ENCODE measurements at places on chromosomes 12 and 14.

DNA sequence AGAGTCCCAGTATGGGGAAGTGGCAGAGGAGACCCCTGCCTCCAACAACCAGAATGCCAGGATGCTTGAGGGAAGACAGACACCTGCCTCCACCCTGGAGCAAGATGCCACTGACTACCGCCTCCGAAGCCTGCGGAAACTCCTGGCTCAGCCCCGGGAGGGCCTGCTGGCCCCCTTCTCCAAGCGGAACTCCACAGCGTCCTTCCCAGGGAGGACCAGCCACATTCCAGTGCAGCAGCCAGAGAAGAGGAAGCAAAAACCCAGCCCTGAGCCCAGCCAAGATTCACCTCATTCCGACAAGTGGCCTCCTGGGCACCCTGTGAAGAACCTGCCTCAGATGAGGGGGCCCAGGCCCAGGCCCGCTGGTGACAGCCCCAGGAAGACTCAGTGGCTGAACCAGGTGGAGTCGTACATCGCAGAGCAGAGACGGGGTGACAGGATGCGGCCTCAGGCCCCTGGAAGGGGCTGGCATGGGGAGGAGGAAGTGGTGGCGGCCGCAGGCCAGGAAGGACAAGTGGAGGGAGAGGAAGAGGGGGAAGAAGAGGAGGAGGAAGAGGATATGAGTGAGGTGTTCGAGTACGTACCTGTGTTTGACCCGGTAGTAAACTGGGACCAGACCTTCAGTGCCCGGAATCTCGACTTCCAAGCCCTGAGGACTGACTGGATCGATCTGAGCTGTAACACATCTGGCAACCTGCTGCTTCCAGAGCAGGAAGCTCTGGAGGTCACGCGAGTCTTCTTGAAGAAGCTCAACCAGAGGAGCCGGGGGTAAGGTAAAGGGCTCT is 93.7 kb downstream of the B4GALNT3 start:
- DNase-seq, result no peak

DNA sequence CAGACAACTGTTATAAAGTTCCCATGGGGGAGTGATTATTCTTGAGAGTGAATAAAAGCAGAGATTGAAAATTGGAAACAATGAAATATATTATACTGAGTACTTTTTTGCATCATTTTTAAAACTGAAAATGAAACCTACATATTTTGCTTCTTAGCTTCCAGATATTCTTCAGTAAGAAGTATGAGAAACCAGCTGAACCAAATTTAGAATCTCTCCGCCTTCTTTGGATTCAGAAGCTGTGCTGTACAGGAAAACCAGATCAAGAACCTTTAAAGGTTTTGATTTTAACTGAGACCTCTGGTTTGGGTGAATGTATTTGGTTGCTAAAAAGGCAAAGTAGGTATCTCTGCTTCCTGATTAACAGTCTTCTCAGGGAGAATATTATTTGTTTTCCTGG is 109.4 kb downstream of the AKAP6 start:
- DNase-seq, result no peak

DNA sequence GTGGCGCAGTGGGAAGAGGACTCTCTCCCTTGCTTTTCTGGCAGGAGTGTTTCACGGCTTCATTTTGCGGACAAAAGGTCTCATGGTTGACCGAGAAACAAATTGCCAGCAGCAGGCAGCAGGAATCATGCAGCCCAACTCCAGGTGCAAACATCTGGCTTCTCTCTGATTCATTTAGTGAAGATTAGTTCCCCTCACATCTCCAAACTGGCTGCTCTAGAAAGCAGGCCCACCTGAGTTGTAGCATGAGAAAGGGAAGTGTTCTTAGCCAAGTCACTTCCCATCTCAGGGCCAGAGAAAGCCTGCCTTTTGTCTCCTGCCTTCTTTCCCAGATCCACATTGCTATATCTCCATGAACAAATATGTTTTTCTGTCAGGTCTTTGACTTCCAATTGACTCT is 120.8 kb upstream of the CCDC196 start:
- no peak for DNase-seq

DNA sequence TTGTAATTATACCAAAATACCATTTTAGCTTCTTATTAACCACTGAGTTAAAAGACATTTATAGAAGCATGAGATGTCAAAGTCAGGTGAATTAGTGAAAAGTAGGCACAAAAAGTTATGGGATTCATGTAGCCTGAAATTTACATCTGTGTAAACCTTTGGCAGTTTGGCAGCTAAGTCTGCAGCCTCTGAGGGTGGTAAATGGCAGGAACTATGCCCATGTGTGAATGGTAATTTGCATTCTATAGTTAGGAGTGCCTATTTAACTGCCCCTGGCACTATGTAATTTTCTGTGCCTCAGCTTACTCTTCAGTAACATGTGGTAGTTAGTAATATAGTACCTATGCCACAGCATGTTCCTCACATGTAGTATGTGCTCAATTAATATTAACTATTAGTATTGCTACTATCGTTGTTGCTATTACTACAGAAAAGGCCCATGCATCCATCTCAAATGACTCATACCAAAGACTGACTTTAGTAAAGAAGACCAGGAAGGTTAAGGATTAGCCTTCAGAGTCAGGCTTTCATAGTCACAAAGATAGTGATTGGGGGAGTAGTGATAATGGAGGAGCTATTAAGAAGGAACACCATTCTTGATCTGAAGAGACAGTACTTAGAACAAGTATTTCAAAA is 258.7 kb upstream of the BTG1 start:
- no peak for DNase-seq

DNA sequence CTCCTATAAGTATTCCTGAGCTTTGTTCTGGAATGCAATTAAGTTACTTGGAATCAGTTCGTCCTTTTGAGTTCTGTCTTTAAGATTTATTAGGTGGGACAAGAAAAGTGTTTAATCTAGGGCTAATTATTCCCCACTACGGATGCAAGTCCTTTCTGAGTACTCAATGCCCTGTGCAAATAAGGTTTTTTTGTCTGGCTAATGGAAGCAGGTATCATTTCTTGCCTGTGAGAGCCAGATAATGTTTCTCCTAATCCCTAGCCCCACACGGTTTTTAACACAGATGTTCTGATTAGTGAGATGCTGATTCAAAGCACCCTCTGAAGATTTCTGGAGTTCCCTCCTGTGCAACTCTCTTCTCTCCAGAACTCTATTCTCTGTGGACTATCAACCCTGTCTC is 296.6 kb upstream of the PRICKLE1 start:
- DNase-seq, result no peak

GRCh38 chr12:51390891-51391282 is 319 bp downstream of the GALNT6 start:
- DNase-seq, result no peak

DNA sequence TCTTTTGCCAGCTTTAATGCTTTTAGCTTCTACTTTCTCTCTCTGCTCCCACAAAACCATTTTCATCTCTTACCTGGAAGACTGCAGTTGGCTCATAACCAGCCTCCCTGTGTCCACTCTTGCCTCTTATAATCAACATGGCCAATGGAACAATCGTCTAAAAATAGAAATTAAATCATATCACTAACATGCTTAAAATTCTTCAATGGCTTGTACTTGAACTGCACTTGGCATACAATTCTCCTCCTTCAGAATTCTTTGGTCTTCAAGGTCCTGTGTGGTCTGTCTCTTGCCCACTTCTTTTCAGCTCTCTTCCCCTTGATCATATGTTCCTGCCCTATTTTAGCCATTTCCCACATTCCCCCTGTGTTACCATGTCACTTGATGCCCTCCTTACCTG is 342.2 kb downstream of the ATP23 start:
- DNase-seq, result no peak

GRCh38 chr14:93962701-93963601 is 13.4 kb downstream of the ASB2 start:
- DNase-seq, result no peak

GRCh38 chr12:93484315-93484981 is 17.1 kb downstream of the MRPL42 start:
- DNase-seq, result no peak

- no peak for DNase-seq
These were observed 11.7 kb upstream of the RIPK3 start for GRCh38 chr14:24351517-24351916.

DNA sequence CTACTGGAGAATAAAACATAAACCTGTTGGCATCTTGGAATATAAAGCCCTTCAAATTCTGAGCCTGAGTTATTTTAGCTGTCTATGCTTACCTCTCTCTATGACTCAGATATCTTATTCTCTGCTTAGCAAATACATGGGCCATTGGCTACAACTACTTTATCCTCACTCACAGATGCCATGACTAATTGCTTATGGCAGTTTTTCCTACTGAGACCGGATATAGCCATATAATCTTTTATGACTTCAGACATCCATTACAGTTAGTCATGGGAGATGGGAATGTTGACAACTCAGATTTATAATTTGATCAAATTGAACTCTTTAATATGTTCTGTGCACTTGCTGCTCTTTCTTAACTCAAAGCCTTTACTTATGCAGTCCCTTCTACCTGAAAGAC is 502.4 kb upstream of the ATP2B1 start:
- DNase-seq, result no peak

GRCh38 chr14:83779266-83779665 is 1750.7 kb upstream of the FLRT2 start:
- no peak for DNase-seq

GRCh38 chr14:95391331-95391730 is 71.6 kb upstream of the CLMN start:
- no peak for DNase-seq
